ENCODE measurements at places on chromosomes 5 and 9. TPM values are rescaled to one million over a fixed set of nuclear protein-coding genes. Genes with fewer than 3 reads are reported as not detected.

The SLC1A3 gene
- total RNA-seq: 3.1 TPM

The KCNMB1 gene
- not detected for total RNA-seq

The CCDC192 gene
- not detected for total RNA-seq

The DDX4 gene
- not detected for total RNA-seq

The YIPF5 gene
- total RNA-seq: 83.2 TPM

The DBN1 gene
- 102 TPM for total RNA-seq

The HRH2 gene
- total RNA-seq: not detected

The NDUFA8 gene
- 29.0 TPM for total RNA-seq

The GPR150 gene
- 0.33 TPM for total RNA-seq

The ENTPD2 gene
- total RNA-seq: under 0.01 TPM
